ENCODE measurements at places on chromosomes 12 and 14. TPM values are rescaled to one million over a fixed set of nuclear protein-coding genes. Genes with fewer than 3 reads are reported as not detected.

Gene LEMD3
- 57.2 TPM for total RNA-seq

Gene DNAJC22
- 0.92 TPM for total RNA-seq

Gene FOXN3
- 39.0 TPM for total RNA-seq

Gene ANKS1B
- 298 TPM for total RNA-seq

Gene ATXN3
- 34.6 TPM for total RNA-seq

Gene P2RX2
- not detected for total RNA-seq

Gene PRR4
- total RNA-seq, result 6.0 TPM
